GM12891 (cell line): ENCODE measurements at places on chromosomes 3 and 15.

- DNase-seq = no peak
Measured at GRCh38 chr15:59160880-59161593, 45.6 kb upstream of the LDHAL6B start.

DNA sequence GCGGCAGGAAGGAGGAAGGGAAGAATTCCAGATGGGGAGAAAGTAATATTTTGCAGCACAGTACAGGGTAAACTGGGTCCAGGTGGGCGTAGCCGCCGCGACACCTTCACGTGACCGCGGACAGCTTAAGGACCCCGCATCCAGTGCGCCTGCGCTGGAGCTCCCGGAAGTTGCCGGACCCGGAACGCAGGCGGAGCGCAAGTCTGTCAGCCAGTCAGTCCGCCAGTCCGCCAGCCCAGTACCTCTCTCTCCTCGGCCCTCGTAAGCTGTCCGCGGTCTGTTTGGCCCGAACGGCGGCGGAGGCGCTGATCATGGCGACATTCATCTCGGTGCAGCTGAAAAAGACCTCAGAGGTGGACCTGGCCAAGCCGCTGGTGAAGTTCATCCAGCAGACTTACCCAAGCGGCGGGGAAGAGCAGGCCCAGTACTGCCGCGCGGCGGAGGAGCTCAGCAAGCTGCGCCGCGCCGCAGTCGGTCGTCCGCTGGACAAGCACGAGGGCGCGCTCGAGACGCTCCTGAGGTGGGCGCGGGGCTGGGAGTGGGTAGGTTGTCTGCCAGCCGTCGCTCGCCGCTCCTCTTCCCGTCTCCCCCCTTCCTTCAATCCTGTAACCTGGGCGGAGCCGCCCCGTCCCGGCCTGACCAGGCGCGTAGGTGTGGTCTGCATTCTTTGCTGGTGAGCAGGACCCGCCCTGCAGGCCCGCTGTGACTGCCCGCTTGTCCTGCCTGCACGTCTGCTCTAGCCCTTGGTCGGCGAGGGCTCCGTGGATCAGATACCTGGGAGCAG, at the start of gene PDCD6IP:
PDCD6IP (plus strand) TSS at position 213 of the 784 bp plus-strand sequence; CDS start at position 312, 99 bp downstream.
- peak; percentile 77 for DNase-seq

GRCh38 chr15:82688691-82689090, 21.0 kb downstream of the AP3B2 start:
- no peak for DNase-seq

DNA sequence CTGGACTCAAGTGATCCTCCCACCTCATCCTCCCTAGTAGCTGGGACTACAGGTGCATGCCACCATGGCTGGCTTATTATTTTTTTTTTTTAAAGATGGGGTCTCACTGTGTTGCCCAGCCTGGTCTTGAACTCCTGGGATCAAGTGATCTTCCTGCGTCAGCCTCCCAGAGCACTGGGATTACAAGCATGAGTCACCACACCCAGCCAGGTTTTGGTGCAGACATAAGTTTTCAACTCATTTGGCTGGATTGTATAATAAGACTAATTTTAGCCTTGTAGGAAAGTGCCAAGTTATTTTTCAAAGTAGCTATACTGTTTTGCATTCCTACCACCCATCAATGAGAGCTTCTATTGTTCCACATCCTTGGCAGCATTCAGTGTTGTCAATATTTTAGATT, 32.1 kb downstream of the BUB1B start:
- no peak for DNase-seq

GRCh38 chr3:30764891-30765290, 129.6 kb downstream of the GADL1 start:
- DNase-seq = no peak

DNA sequence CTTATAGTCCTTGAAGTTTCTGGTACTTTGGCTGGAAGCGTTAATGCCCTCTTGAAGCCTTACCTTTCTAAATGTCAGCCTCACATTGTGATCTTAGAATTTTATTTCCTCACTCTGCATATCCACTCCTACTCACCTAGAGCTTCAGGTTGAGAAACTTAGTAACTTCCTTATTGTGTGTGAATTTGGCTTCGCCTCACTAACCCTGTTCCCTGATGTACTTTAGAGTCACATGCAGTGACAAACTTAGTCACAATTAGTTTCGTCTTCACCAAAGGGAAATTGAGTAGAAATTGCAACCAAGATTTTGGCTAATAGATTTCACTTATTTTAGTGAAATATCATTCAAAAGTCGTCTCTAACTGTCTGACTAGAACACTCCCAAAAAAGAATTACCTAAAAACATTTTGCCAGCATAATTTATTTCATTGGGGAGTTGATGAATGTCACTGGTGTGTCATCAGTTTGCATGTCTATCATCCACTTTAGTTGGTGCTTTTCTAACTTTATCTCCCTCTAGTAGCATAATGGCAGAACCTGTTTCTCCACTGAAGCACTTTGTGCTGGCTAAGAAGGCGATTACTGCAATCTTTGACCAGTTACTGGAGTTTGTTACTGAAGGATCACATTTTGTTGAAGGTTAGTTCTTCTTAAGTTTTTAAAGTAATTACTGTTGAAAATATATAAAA, 960 bp downstream of the MFN1 start:
- DNase-seq = no peak

DNA sequence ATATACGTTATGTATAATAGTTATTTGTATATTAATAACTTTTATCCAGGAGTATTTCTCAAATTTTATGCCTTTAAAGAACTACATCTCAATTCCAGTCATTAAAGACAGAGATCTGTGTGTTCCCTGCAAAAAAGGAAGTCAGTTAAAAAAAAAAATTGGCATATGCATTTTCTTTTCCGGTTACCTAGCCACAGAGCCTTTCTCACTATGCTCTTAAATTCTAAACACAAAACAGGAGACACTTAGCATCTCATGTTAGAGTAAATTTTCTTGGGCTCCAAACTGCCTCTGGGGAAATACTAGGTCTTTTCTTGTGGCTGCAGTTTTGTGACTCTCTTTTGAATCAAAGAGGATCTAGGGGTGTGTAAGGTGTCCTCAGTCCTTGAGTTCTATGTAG, 105.9 kb downstream of the KCNH8 start:
- no peak for DNase-seq

DNA sequence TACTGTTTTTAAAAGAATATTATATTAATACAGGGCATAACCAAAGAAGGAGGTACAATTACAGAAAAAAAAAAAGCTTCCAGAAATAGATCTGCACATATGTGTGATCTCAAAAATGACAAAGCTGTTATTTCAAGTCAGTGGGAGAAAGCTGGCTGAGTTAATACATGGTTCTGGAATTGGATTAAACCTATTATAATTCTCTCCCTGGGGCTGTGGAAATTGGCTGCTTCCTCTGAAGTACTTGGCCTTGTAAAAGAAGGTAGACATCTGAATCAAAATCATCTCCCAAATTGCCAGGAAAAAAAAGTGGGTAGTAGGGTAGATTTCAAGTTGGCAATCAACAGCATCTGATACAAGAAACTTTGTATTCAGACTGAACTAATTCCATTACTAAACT, 723.9 kb upstream of the ALCAM start:
- no peak for DNase-seq
